Hematopoietic multipotent progenitor cell treated with erythropoietin and hydrocortisone succinate and interleukin-3 and kit ligand, for 8 days (in vitro differentiated cells): ENCODE measurements at places on chromosomes 7 and 10.

- no peak for DNase-seq
These were observed 101.9 kb downstream of the HIBADH start for GRCh38 chr7:27560706-27561235.

- DNase-seq, result no peak
These were observed 45.8 kb downstream of the DGKI start for GRCh38 chr7:137801003-137801402.

- no peak for DNase-seq
These were observed 198.4 kb upstream of the KIAA1217 start for GRCh38 chr10:24010436-24010970.

DNA sequence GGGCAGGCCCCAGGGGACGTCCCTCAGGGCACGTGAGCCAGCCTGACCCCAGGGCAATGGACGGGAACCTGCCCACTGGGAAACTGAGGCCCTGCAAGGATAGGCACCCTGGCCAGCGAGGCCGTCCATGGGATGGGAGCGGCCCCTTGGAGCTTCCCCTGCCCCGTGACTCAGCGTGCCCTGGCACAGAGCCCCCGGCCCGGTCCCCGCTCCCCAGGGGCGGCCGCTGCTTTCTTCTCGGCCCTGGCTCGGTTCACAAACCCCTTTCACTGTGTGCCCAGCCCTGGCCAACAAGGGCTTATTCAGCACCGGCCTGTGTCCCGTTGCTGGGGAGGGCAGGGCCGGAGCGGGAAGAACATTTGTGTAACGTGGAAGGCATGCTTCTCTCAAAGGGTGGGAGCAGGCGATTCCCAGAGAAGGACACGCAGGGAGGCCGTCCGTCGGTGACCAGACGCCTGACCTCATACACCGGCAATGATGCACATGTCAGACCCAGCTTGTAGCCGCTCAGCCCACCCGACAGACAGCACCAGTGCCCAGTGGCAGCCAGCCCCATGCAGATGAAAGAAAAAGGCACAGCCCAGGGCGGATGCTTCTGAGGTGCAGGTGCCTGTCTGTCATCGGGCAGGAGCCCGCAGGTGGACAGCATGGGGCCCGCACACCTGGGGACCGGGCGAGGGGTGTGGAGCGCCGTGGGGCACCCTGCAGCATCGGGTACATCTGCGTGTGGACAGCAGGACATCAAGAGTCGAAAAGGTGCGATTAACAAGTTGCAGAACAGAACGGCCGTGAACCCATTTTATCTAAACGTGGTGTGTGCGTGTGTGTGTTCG, 94.5 kb downstream of the PDGFA start:
- no peak for DNase-seq

DNA sequence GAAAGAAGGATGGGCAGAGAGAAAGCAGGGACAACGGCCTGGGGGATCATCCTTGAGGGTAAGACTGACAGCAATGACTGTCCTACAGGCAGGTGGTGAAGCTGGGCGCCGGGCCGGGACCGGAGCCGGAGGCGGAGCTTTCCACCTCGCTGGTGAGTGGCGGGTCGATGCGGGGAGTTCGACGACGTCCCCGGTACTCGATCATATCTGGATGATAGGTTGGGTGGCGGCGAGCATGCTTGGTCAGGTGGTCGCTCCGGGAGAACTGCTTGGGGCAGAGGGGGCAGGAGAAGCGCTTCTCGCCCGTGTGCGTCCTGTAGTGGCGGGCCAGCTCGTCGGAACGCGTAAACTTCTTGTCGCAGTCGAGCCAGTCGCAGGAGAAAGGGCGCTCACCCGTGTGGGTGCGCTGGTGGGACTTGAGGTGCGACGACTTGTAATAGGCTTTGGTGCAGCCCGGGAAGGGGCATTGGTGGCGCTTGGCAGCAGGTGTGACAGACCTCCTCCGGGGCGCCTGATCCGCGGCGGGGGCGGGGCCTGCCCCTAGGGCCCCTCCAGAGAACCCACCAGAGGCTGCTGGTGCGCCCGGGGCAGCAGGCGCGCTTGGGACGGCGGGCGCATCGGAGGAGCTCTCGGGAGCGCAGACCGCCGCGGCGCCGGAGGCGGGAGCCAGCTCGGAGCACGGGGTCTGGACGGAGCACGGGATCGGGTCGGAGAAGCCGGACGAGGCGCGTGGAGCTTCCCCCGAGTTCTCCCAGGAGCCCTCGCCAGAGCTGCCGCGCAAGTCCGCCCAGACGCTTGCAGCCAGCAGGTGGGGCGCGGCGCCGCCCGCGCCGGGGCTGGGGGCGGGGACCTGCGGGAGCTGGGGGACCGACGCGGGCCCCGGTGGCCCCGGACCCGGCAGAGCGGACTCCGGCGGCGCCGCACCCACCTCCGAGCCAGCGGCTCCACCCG, 752 bp downstream of the KLF14 start:
- no peak for DNase-seq

DNA sequence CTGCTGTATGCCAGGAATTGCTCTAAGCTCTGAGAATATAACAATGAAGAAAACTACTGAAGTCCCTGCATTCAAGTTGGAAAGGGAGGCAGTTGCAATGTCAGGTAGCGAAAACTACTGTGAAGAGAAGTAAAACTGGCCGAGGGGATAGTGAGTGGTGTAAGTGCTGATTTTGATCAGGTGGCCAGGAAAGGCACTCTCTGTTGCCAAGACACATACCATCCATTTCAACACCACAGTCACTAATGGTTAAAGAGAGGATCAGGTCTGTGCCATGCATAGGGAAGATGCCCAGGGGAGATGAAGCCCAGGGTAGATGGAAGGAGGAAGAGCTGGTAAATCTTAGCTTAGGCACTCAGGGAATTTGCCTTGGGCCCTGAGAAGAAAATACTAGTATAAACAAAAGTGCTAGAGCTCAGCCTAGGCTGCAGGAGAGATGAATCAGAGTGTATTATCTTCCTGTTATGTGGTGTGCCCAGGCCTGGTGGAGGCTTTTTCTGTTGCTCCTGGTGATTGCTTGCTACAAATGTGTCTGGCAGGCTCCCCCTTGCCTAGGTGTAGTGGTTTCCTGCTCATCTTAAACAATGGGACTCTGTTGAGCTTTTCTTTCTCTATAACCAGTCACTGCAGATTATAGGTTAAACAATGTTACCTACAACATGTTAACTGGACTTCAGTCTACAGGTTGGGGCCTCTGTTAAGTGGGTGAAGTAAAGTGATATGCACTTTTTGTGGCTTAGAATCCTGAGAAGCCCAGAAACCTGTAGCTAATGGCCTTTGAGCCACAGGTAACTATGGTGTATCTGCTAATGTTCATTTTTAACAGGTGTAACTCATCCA, 125.5 kb downstream of the LRRC4 start:
- DNase-seq, result no peak

GRCh38 chr10:121556918-121557573, 41.2 kb downstream of the FGFR2 start:
- no peak for DNase-seq

DNA sequence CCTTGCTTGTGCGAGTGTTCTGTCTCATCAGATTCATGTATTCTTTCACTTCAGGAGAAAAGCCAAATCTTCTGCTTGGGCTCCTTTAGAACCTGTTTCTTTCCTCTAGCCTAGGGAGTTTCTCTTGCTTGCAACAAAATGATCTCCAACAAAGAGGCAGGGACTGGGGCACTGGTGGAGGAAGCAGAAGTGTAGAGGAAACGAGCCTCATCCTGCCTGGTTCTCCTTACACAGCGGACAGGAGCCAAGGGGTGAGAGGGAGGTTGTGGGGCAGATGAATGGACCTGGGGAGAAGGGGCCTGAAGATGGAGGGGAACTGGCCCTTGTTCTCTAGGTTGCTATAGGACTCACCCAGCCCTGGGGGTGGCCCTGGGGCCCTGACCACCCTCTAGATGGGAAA, 141.1 kb downstream of the PKD1L1 start:
- no peak for DNase-seq

DNA sequence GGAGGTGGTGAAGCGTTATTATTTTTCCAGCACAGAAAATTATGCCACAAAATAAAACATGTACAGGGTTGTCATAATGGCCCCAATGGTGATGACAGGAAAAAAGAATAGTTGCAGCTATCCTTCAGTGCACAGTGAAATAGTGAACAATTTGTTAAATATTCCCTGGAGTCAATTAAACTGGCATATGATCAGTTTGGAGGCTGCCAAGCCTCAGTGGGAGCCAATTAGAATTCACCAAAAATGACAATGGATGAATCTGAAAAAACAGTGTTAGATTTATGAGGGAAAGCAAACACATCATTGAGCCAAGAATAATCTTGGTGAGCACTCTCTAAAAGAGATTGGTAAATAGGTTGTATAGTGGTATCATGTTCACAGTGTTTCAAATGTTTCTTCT, 146.3 kb downstream of the OTUD1 start:
- DNase-seq, result no peak

- no peak for DNase-seq
These were observed 54.7 kb downstream of the ADAMTS14 start for GRCh38 chr10:70726909-70727495.

GRCh38 chr10:59279991-59280505, 82.3 kb downstream of the FAM13C start:
- DNase-seq, result no peak

DNA sequence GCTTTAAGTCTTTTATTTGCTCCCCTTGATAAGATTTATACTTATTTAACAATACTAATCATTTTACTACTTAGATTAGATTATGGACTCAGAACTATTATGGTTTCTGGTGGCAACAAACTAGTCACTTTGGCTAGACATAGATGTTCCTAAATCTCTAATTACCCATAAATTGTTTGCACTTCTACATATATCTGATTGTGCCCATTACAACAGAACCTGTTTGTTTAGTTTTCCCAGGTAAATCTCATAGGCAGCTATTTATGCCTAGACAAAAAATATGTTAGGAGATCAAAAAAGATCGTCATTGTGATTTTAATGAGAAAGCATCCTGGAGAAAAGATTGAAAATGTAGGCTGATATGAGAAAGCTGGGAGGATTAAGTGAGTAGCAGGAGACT, 14.4 kb downstream of the UBN2 start:
- DNase-seq, result no peak

DNA sequence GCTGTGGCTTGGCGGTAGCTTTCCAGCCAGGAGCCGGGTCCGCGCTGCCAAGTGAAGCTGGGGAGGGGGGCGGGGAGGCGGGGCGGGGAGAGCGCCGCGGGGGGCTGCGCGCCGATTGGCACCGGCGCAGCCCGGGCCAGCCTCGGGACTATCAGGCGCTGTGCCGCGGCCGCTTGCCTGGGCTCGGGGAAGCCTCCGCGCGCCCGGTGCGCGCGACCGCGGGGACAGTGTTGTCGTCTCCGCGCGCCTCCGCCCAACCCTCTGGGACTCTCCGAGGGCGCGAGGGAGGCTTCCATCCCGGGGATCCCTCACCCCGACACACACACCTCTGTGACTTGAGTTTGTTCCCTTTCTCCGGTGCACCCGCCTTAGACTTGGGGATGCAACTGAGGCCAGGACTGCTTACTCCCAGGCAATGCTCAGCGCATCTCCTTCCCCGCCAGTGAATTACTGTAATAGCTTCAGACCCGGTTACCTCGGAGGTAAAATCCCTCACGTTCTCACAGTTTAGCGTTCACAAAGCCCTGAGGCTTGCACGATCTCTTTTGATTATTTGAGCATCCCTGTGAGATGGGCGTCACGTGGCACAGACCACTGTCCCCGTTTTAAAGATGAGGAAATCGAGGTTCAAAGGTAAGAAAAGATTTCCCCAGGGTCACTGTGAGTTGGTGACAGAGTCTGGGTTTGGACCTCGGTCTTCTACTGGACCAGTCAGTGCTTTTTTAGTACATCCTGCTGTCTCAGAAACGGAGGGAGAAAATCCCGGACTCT, at the start of gene NKX1-2:
Gene NKX1-2 (minus strand): TSS at position 24 of the 771 bp plus-strand sequence. CDS start 92 bp downstream, outside the sequence.
- no peak for DNase-seq

GRCh38 chr10:103232131-103232673, 13.5 kb upstream of the RPEL1 start:
- DNase-seq, result no peak

- DNase-seq, result no peak
These were observed 41.8 kb upstream of the C10orf71 start for GRCh38 chr10:49257154-49257553.

DNA sequence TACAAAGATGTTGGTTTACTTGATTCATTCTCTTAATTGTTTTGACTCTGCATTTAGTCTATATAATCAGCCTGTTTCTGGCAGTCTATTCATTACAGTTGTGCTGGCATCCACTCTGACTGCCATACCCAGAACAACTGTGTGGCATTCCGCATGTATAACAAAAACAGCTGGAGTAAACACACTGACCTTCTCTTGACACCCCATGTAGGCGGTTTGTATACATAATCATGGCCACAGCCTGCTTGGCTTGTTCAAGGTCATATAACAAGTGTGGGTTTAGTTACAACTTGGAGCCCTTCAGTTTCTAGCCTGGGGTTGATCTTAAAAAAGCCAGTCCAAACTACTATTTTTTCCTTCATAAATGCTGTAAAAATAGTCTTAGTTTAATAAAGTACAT, 70.9 kb downstream of the MBL2 start:
- no peak for DNase-seq

DNA sequence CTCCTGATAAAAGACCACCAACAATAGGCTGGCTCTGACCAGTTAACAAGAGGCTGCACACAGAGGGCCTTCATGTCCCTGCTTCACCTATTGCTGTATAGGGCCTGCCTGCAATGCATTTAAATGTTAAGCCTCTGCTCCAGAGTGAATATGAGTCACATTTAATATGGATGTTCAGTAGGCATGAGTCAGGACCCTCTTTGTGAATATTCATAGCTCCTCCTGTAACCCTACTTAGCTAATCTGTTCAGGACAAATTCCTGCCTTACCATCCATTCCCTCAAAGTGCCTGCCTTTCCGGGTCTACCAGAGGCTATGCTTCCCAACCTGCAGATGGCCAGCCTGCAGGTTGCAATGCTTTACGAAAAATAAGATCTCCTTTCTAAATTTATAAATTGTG, 32.5 kb downstream of the ARHGAP22 start:
- no peak for DNase-seq

DNA sequence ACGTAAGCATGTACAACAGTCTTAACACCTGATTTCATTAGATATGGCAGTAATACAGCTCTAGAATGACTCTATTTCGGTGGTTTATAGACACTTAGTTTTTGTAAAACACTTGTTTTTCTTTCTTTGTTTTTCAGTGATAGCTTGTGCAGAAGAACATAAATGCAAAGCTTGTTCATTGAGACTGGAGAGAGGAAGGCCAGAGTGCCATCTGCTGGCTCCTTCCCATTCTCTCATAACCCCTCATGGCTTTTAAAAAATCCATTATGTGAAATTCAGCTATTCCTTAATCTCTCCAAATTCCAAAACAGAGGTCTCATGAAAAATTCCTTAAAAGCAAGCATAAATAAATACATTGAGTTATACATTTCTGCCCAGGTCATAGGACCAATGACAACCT, 76.3 kb downstream of the CACNB2 start:
- DNase-seq, result no peak

GRCh38 chr10:3622845-3623621, 162.0 kb downstream of the KLF6 start:
- no peak for DNase-seq

- no peak for DNase-seq
These were observed 165.5 kb downstream of the RPS24 start for GRCh38 chr10:78199005-78199725.

DNA sequence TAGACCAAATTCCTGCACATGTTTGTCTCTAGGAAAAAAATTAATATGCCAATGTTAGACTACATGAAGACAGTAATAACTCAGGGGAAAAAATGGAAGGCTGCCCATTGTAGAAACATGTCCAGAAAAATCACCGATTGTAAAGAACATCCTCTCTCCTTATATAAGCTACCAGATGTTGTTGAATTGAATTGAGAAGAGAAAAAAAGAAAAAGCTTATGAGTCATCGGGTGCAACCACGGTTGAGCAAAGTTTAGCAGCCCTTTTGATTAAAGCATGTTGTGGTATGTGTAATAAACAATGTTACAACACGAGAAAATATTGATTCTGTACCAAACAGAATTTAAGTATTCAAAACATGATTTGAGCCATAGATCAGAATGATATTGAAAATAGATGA, 102.3 kb upstream of the ARHGAP21 start:
- DNase-seq, result no peak

GRCh38 chr10:34655286-34656170, 159.6 kb downstream of the PARD3 start:
- DNase-seq, result peak; percentile 62
